Substantia nigra (tissue), 51 donors: ENCODE measurements at places on chromosomes 1 and 21.
A peak's percentile ranks its signal among the peaks of the same experiment; 100 is the strongest.

DNA sequence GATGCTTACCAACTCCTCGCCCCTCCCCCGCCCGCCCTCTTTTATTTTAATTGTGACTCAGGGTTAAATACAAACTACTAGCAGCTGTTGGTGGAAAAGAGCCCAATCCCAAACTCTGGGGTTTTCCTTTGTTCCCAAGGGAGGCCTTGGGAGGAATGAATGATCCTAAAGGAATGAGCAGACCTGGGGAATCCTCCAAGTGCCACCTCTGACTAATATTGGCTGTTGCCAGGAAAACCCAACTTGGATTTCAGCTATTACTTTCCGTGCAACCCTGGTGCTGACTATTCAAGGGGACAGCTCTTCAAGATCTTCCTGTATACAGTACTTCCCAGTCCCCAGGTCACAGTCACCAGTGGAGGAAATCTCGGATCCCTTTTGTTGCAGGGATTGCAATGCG, 1.3 kb upstream of the S100A10 start:
- no peak for DNase-seq

GRCh38 chr1:228445843-228446650, 29.4 kb upstream of the TRIM17 start:
- DNase-seq: no peak

GRCh38 chr1:160346463-160346862, 3.3 kb downstream of the NCSTN start:
- no peak for DNase-seq

GRCh38 chr1:246724731-246725095, 504 bp downstream of the SCCPDH start:
- DNase-seq: no peak

DNA sequence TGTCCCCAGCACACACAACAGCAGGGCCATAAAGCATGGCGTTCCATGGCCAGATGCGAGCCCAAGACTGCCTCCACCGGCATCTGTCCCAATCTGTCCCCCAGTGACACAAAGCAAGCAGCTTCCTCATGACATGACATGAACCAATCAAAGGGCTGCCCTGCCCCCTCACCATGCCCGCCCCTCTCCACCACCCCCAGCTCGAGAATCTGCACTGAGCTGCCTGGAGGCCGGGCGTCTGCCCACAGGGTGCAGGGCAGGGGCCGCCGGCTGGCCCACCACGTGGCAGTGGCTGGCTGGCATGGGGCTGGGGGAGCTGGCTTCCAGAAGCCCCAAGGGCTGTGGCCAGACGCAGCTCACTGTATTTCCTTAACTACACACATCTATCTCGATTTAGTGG, 27.8 kb downstream of the WNT9A start:
- peak; percentile 77 for DNase-seq
